Stimulated activated CD8-positive, alpha-beta memory T cell treated with anti-CD3 and anti-CD28 coated beads, Interleukin-2, amount 100 ng/mL, for 48 hours (primary cell): ENCODE measurements at places on chromosomes 6 and 20.
A peak's percentile ranks its signal among the peaks of the same experiment; 100 is the strongest.

DNA sequence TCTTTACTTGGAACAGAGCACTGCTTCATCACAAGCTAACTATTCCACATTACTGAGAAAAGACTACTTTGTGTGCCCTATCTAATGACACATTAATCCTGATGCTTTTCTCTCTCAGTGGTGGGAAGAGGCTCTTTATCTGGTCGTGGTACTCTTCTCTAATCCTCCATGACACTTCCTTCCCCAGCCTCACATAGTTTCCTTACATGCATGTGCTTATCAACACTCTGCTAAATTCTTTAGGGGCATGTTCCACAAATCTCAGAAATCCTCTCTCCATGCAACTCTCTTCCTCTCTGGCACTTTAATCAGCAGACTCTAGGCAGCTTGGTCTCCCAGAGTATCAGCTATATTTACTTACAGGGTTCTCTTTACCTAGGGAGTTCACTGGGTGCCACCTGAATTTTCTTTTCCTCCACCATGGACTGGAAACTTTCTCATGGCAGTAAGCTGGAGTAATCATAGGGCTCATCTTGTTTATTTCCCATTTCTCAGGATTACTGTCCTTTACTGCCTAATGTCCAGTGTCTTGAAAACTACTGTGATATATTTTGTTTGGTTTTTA is 27.0 kb upstream of the SLC22A2 start:
- DNase-seq: no peak

GRCh38 chr6:47631797-47632196 is 66.6 kb upstream of the ADGRF4 start:
- no peak for DNase-seq

- DNase-seq: no peak
Observed at GRCh38 chr20:20235681-20236080, 132.2 kb upstream of the INSM1 start.

DNA sequence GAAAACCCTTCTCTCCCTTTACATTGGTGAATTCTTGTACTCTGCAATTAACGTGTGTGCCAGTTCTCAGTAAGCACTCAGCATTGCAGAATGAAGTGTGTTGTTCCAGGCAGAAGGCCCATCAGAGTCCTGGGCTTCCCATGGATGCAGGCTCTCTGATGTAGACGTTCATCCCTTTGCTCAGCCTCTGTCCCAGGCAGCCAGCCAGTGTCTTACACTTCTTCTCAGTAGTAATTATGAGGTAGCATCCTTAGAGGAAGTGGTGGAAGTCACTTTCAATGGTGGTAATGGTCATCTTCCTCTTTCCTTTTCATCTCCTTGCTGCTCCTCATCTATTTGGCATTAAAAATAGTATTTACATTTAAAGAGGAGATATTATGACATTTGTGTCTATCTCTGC is 66.7 kb upstream of the FYN start:
- no peak for DNase-seq

DNA sequence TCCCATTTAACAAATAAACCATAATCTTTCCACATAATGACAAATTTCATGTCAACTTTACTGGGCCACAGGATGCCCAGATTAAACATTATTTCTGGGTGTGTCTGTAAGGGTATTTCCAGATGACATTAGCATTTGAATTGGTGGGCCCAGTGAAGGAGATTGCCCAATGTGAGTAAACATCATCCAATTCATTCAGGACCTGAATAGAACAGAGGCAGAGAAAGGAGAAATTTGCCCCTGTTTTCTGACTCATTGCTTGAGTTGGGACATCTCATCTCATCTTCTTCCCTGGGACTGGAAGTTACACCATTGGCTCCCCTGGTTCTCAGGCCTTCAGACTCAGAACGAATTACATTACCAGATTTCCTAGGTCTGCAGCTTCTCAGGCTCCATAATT is 142.9 kb downstream of the TPBG start:
- no peak for DNase-seq

DNA sequence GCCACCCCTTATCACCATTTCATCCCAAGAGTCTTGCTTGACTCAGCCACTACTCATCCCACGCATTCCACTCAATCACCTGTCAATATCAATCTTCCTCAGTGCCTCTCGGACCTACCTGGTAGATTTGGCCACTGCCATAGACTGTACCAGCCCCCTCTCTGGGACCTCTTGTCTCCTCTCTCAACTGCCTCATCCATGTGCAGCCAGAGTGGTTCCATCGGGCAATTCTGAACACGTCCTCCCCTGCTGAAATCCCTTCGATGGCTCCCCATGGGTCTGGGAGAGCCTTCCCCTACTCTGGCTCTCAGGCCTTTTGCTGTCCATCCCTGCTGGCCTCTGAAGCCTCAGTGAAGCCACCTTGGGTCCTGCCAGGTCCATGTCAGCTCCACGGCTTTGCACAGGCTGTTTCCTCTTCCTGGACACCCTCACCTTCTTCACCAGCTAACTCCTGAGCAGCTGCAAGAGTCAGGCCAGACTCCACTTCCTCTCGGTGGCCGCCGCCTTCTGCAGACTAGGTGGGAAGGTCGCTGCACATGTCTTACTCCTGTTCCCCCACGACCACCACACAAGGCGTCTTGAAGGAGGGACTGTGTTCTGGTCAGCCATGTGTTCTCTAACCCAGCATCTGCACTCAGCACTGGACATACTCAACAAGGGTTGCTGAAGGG is 120.4 kb downstream of the TOX2 start:
- DNase-seq: no peak

- DNase-seq: no peak
Observed at GRCh38 chr20:56776345-56776744, 147.2 kb downstream of the TFAP2C start.

- DNase-seq: no peak
Observed at GRCh38 chr6:34587325-34587724, 31.2 kb upstream of the SPDEF start.

GRCh38 chr6:38505826-38506225 is 133.9 kb downstream of the BTBD9 start:
- DNase-seq: no peak

- no peak for DNase-seq
Observed at GRCh38 chr20:22807045-22807444, 222.7 kb upstream of the FOXA2 start.

DNA sequence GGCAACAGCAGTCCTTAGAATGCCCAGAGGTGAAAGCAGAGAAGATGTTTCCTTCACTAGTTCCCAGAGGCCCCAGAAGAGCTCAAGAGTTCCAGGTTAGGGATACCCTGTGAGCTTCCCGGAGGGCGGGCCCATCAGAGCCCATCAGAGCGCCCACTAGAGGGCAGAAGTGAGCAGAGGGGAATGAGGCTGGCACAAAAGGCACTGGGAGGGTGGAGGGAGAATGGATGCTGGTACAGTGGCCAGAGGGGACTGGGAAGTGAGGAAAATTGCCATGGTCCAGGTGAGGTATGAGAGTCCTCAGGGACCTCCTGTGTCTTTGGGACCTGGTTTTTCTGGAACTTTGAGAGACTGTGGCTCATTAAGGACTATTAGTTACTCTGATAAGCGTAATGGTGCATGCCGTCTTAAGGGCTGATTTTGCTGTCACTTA is 57.3 kb downstream of the LINC00237 start:
- peak; percentile 46 for DNase-seq

GRCh38 chr20:36407199-36407733 is 101.1 kb downstream of the DLGAP4 start:
- no peak for DNase-seq

- DNase-seq: no peak
Observed at GRCh38 chr6:111609827-111610526, 4.3 kb upstream of the TRAF3IP2 start.

GRCh38 chr20:32911355-32911754 is 52.6 kb downstream of the EFCAB8 start:
- no peak for DNase-seq

DNA sequence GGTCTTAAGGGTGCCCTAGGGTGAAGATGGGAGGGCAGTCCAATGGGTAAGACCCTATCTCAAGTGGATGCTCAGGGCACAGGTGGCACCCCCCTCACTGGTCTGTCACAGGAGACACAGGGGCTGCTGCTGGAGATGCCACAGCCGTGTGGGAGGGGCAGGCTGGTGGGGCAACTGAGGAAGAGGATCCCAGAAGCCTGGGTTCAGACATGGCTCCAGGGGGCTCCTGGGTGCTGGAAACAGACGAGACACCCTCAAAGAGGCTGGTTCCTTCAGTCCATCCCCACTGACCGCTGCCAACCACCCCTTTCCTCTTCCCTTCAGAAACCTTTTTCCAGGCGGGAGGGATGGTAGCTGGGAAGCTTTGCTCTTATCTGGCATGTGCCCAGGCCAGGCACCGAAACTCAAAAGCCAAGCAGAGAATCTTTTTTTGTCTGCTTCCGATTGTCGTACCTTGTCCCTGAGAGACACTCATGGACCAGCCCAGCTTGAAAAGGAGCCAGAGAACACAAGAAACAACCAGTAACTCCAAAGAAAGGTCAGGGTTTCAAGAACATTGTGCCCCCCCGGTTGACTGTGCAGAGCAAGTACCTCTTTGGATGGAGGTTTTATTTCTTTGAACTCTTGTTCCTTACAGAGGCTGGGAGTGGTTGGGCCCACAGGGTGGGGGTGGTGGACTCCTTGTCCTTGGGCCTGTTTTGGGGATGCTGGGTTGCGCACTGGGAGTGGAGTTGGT is 28.5 kb upstream of the EMILIN3 start:
- DNase-seq: no peak

DNA sequence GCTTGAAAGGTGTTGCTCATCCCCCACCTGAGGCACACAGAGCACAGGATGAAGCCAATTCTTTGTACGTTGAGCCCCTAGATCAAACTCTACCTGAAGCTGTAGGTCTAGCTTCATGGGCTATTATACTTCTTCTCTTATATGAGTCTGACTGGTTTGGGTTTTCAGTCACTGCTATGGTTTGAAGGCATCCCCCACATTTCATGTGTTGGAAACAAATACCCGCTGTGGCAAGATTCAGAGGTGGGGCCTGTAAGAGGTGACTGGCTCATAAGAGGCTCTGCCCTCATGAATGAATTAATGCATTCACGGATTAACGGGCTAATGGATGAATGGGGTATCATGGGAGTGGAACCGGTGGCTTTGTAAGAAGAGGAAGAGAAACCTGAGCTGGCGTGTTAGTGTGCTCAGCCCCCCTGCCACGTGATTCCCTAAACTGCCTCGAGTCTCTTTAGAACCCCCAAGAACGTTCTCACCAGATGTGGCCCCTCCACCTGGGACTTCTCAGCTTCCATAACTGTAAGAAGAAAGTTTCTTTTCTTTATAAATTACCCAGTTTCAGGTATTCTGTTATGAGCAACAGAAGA is 39.2 kb downstream of the PREX1 start:
- DNase-seq: no peak

DNA sequence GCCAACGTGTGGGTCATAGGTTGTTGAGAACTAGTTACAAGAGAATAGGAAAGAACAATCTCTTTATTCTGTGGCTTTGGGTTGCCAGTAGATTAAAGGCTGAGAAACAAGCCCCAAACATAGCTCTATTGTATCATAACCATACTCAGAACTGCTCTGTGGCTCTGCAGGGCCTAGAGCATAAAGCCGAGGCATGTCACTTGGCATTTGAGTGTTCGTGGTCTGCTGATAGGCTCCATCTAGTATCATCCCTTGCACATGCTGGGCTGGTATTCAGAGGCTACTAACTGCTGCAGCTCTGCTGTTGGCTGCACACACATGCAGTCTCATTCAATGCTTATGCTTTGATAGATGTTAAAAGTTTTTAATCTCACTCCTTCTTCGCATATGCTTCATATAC is 157.9 kb downstream of the OGFRL1 start:
- no peak for DNase-seq

GRCh38 chr6:50979171-50979525 is 160.5 kb downstream of the TFAP2B start:
- DNase-seq: no peak

DNA sequence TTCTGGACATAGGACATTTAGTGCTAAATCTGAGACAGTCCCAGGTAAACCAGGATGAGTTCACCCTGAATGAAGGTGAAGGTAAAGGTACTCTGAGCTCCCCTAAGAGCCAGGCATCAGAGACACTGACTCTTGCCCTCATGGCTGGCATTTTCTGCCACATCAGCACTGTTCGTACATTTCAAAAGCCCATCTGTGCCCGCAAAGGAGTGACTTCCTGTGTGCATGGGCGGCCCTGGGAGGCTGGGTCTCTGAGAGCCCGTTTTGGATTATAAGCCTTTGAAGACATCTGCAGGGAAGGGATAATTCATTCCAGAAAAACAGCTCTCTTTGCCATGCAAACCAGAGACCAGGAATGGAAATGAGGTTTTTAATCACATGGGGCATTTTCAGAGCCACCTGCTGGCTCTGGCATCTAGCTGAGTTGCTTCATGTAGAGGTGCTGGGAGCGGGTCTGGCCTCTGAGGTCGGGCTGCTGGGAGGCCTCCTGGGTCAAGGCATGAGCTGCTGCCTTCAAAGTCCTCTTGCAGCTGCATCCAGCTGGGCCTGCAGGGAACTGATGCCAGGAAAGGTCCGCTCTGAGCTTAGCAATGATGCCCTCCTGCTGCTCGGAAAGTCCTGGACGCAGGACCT is 348.3 kb downstream of the DHX35 start:
- no peak for DNase-seq

- no peak for DNase-seq
Observed at GRCh38 chr20:25005661-25006060, 13.1 kb upstream of the APMAP start.

GRCh38 chr6:121438869-121439268 is 3.4 kb downstream of the GJA1 start:
- DNase-seq: no peak

GRCh38 chr20:38872036-38872435 is 54.2 kb upstream of the FAM83D start:
- no peak for DNase-seq
